ENCODE measurements at places on chromosomes 2 and 18.

- H3K27ac ChIP-seq, result no peak overlapping the region
- DNase-seq, result peak; percentile 39
- no peaks in the 10 kb centered on the region for H3K27me3 ChIP-seq
- H3K4me3 ChIP-seq, result no peak overlapping the region
These were observed 32.8 kb downstream of the GRHL1 start for GRCh38 chr2:9984217-9984739.

DNA sequence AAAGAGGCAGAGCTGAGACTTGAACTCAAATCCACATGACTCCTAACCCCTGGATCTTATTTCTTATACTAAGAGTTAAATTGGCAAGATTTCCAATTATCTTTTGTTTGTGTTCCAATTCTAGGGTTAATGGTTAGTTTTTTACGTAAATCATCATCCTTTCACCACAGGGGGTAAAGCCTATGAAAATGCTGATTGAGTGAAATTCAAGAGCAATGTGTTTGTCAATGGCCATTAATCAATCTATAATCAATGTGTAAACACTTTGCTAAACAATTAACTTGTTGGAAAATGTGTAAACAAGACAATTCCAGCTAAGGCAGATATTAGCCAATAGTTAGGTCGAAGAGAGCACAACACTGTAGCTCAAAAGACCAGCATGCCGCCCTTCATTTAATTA, 376.5 kb upstream of the ACVR2A start:
- H3K4me1 ChIP-seq, result peaks cover 3% of the 10 kb centered on the region
- DNase-seq, result no peak
- no peaks in the 10 kb centered on the region for H3K36me3 ChIP-seq

GRCh38 chr2:122478771-122479170, 723.3 kb downstream of the TSN start:
- no peak overlapping the region for H3K27ac ChIP-seq
- no peaks in the 10 kb centered on the region for H3K36me3 ChIP-seq
- DNase-seq, result no peak
- H3K4me3 ChIP-seq, result no peak overlapping the region
- H3K27me3 ChIP-seq, result no peaks in the 10 kb centered on the region
- H3K4me1 ChIP-seq, result no peaks in the 10 kb centered on the region

GRCh38 chr2:108604196-108604595, 69.9 kb downstream of the LIMS1 start:
- no peaks in the 10 kb centered on the region for H3K27me3 ChIP-seq
- no peak for DNase-seq
- H3K4me1 ChIP-seq, result no peaks in the 10 kb centered on the region
- no peak overlapping the region for H3K27ac ChIP-seq
- no peak overlapping the region for H3K4me3 ChIP-seq
- H3K36me3 ChIP-seq, result no peaks in the 10 kb centered on the region

- H3K27me3 ChIP-seq, result peaks cover 7% of the 10 kb centered on the region
- H3K36me3 ChIP-seq, result no peaks in the 10 kb centered on the region
- no peak overlapping the region for H3K4me3 ChIP-seq
- H3K4me1 ChIP-seq, result 0 out of 2 replicates have a peak, but pooled peaks cover under 1% of the 10 kb centered on the region
- H3K27ac ChIP-seq, result no peak overlapping the region
These were observed 68.2 kb downstream of the ZCCHC2 start for GRCh38 chr18:62590799-62591590.

DNA sequence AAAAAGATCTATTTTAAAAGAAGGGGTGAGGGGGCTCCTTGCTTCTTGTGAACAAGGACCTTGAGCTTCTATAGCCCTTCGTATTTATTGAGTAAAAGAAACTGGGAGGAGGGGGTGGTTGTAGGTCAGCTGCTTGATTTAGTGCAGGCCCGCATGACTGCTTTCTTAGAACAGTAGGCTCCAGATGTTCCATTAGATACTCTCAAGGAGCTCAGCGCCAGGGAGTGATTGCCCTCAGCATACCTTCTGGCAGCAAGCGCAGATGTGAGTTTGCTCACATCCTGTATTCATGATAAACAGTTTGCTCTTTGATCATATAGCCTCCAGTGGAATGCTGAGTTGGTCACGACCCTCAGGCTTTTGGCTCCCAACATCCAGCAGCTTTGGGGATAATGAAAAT, 108.9 kb upstream of the XPO1 start:
- no peaks in the 10 kb centered on the region for H3K27me3 ChIP-seq
- H3K4me3 ChIP-seq, result no peak overlapping the region
- H3K36me3 ChIP-seq, result no peaks in the 10 kb centered on the region
- H3K4me1 ChIP-seq, result no peaks in the 10 kb centered on the region
- no peak for DNase-seq

DNA sequence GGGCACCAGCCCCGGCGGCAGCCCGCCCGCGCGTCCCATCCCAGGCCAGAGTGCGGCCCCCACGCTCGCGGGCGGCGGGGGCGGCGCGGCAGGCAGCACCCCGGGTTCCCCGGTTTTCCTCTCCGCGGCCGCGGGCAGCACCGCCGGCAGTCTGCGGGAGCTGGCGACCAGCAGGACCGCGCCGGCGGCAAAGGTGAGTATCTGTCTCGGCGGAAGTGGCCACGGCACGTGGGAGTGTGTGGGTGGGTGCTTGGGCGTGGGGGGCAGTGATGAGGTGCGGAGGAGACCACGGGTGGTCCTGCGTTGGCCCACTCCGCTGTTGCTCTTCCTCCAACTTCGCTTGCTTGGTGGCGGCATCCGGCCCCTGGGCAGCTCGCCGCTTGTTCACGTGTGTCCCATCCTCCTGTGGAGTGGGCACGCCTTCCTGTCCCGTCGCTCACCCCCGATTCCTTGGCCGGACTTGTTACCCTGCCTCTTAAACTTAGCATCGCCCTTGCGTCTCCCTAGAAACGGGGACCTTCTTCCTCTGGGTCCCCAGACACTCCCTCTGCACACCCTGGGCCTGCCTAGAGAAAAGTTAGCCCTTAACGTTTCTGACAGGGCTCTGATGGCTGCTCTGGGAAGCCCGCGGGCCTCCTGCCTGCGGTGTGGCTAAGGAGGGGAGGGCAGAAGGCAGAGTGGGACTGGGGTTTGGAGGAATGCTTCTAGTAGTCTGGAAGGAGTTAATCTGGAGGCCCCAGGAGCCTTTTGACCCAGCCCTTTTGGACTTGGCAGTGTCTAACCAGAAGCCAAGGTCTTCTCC, 1.1 kb downstream of the SH3RF3 start:
- H3K36me3 ChIP-seq, result no peaks in the 10 kb centered on the region
- peak overlapping the region; percentile 32 for H3K4me3 ChIP-seq
- H3K27ac ChIP-seq, result no peak overlapping the region
- peaks cover 22% of the 10 kb centered on the region for H3K27me3 ChIP-seq
- H3K4me1 ChIP-seq, result peaks cover 6% of the 10 kb centered on the region

GRCh38 chr2:69191634-69192033, 178.7 kb downstream of the ANTXR1 start:
- H3K27me3 ChIP-seq, result no peaks in the 10 kb centered on the region
- H3K4me3 ChIP-seq, result no peak overlapping the region
- H3K27ac ChIP-seq, result no peak overlapping the region
- no peaks in the 10 kb centered on the region for H3K36me3 ChIP-seq
- DNase-seq, result no peak

GRCh38 chr2:205017381-205017780, 472.1 kb downstream of the PARD3B start:
- no peak overlapping the region for H3K27ac ChIP-seq
- no peak overlapping the region for H3K4me3 ChIP-seq
- H3K36me3 ChIP-seq, result no peaks in the 10 kb centered on the region
- no peak for DNase-seq

GRCh38 chr2:43324259-43325106, 98.1 kb upstream of the ZFP36L2 start:
- H3K27me3 ChIP-seq, result no peaks in the 10 kb centered on the region
- no peaks in the 10 kb centered on the region for H3K4me1 ChIP-seq
- no peak for DNase-seq
- no peaks in the 10 kb centered on the region for H3K36me3 ChIP-seq

- no peak overlapping the region for H3K27ac ChIP-seq
- H3K27me3 ChIP-seq, result no peaks in the 10 kb centered on the region
- no peak overlapping the region for H3K4me3 ChIP-seq
- no peak for DNase-seq
- H3K4me1 ChIP-seq, result peaks cover 10% of the 10 kb centered on the region
These were observed 89.1 kb upstream of the MBOAT2 start for GRCh38 chr2:9092383-9093282.

DNA sequence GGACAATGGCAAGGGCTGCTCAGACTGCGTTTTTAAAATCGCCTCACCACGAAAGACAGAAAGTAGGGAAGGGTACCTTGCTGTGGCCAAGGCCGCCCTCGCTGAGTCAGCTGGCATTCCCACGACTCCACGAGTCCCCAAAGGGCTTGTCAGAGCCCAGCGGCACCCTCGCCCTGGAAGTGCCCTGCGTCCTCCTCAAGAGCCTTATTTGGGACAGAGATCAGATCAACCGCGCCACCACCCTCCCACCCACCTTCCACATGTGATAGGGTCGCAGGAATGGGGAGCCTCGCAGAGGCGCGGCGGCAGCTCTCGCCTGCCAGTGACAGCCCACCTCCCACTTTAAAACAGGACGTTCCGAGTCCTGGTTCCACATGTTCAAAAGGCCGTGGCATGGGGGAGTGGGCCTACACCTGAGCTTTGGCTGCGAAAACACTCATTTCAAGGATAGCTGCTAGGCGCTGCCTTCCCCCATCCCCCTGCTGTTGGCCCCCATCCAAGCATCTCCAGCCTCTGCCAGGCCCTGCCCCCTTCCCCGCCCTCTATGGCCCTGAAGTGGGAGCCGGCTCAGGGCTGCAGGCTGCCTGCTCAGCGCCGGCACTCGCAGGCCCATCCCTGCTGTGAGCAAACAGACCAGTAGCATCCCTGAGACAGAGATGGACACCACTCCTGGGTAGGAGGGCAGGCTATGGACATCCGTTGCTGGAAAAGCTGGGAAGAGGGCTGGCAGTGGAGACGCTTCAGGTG, 38.1 kb upstream of the ARHGEF4 start:
- DNase-seq, result no peak
- H3K36me3 ChIP-seq, result no peaks in the 10 kb centered on the region
- H3K4me3 ChIP-seq, result peak overlapping the region; percentile 71
- H3K4me1 ChIP-seq, result no peaks in the 10 kb centered on the region
- H3K27me3 ChIP-seq, result peaks cover 3% of the 10 kb centered on the region

- H3K36me3 ChIP-seq, result peaks cover 9% of the 10 kb centered on the region
- no peaks in the 10 kb centered on the region for H3K4me1 ChIP-seq
- H3K27ac ChIP-seq, result no peak overlapping the region
- H3K4me3 ChIP-seq, result no peak overlapping the region
- DNase-seq, result no peak
These were observed 20.4 kb downstream of the CNOT11 start for GRCh38 chr2:101273056-101273455.

GRCh38 chr2:37984176-37984575, 59.1 kb downstream of the RMDN2 start:
- no peak overlapping the region for H3K4me3 ChIP-seq
- no peak for DNase-seq
- H3K27me3 ChIP-seq, result no peaks in the 10 kb centered on the region
- no peak overlapping the region for H3K27ac ChIP-seq
- no peaks in the 10 kb centered on the region for H3K36me3 ChIP-seq
- H3K4me1 ChIP-seq, result no peaks in the 10 kb centered on the region

DNA sequence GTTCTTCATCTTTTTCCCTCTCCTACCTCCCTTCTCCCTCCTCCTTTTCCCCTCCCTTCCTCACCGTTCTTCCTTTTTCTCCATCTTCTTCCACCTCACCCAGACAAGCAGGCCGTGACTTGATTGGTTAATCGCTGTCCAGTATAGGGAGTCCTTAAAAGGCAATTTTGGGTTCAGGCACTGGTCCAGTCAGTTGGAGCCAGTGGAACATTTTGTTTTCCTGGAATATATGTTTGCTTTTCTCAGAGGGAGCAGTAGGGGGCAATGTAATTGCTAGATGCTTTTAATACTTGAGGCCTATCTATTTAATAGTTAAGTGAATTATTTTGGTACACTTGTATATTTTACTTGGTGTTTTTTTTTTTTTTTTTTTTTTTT, 15.0 kb downstream of the ELAC1 start:
- no peak overlapping the region for H3K27ac ChIP-seq
- DNase-seq, result no peak
- H3K4me1 ChIP-seq, result no peaks in the 10 kb centered on the region
- H3K4me3 ChIP-seq, result no peak overlapping the region
- no peaks in the 10 kb centered on the region for H3K36me3 ChIP-seq

GRCh38 chr2:70569559-70569958, 15.9 kb upstream of the TGFA start:
- no peak overlapping the region for H3K4me3 ChIP-seq
- no peaks in the 10 kb centered on the region for H3K4me1 ChIP-seq
- no peaks in the 10 kb centered on the region for H3K27me3 ChIP-seq
- H3K27ac ChIP-seq, result no peak overlapping the region

Measured in iPS DF 6.9 (cell line).